ENCODE measurements at places on chromosomes 3 and 15. TPM values are rescaled to one million over a fixed set of nuclear protein-coding genes. Genes with fewer than 3 reads are reported as not detected.

The CCR9 gene
- total RNA-seq: not detected

The FBLN2 gene
- total RNA-seq: 30.5 TPM

The CA12 gene
- total RNA-seq: 141 TPM

The GPR176 gene
- 1.2 TPM for total RNA-seq

The NECTIN3 gene
- 60.7 TPM for total RNA-seq

The C3orf52 gene
- 22.6 TPM for total RNA-seq

The AGBL1 gene
- total RNA-seq: 0.32 TPM

The CRABP1 gene
- total RNA-seq: 6.2 TPM

The RPS17 gene
- 1,089 TPM for total RNA-seq

GRCh38 chr3:5304789-5305683, 117.5 kb downstream of the EDEM1 start:
- peak; percentile 78 for DNase-seq

DNA sequence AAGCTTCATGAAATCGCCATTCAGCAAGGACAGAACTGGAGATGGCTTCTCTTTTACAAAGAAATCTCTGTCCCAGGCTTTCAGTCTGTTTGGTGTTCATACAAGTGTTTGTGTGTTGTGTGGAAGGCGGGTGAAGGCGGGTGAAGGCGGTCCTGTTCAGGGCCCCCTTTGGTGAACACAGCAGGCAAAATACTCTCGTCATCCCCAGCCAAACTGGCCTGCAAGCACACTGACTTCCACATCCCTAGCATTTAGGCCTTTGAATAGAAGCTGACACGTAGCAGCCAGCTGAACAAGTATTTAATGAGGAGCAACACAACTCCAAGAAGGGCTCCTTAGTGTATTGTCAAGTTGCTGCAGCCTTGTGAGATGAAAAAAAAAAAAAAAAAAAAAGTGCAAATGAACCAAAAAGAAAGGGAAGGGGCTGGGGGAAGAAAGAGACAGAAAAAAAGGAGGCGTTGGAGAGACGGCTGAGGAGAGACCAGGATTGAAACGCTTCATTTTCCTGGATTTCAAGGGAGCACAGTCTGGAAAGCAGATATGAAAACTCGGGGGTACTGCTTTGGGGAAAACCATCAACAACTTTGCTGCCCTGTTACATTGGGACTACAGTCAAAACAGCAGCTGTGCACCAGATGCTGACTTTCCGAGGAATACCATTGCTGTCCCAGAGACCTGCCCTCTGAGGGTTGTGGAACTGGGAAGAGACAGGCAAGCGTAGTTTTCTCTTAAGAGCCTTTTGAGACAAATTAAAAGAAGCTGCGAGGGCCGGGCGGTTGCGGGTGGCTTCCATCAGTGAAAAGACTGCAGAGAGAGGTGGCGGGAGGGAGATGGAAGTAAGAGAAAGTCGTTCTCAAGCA, 74.6 kb downstream of the TGFBR2 start:
- DNase-seq: peak; percentile 38

DNA sequence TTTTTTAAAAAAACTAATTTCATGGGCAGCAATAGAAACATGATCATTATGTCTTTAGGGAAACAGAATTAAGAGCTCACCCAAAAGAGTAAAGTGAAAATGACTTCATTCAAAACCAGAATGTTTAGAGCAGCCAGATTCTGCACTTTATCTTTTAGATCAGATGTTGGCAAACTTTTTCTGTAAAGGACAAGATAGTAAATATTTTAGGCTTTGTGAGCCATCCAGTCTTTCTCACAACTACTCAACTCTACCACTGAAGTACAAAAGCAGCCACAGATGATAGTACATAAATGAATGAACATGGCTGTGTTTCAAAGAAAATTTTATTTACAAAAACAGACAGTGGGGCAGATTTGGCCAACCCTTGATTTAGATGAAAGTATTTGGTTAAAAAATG, 84.5 kb downstream of the SETD2 start:
- DNase-seq: no peak

DNA sequence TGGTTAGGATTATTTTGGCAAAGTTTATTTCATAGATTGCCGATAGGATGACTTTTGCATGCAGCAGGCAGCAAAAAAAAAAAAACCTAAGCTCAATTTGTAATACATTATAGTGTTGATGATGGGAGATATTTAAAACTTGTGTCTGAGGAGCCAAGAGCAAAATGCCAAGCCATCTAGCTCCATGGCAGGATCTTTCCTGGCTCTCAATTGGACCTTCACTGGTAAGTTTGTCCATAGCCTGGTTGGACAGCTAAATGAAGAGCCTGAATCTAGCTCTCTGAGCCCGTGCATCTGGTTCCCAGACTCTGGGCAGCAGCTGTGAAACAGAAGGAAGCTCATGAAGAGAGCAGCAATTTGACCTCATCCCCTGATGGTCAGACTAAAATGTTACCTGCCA, 17.5 kb downstream of the STAC start:
- DNase-seq: no peak

- no peak for DNase-seq
Measured at GRCh38 chr3:183790700-183791099, 34.7 kb downstream of the MAP6D1 start.

DNA sequence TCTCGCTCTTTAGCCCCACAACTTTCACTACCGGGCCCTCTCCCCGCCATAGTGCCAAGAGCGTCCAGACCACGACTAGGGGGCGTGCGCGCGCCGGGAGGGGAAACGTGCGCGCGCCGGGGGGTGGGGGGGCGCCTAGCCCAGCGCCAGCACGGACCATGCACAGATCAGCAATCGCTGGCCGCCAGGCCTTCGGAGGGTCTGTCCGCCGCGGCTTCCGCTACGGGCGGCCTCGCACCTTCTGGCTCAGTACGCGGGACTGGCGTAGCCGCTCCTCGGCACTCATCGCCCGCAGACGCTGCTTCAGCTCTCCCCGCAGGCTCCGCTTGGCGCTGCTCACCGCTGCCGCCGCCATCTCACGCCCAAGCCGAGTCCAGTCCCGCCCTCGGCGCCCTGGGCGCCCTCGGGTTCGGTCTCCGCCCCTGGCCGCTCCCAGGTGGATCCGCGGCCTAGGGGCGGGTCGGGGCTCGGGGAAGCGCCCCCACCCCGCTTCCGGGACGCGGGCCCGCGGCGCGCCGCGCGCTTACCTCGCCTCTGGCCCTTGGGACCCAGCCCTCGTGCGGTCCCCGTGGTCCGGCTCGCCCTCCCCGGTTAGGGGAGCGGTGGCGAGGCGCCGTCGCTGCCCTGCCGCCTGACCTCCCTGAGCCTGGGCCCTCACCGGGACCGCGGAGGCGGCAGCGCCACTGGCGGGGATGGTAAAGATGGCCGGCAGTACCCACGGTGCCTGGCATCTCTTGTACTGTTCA, at the start of gene MTHFS:
TSS of gene MTHFS (minus strand) at position 381 of the 746 bp plus-strand sequence. CDS start at position 355, 26 bp downstream.
- peak; percentile 90 for DNase-seq

DNA sequence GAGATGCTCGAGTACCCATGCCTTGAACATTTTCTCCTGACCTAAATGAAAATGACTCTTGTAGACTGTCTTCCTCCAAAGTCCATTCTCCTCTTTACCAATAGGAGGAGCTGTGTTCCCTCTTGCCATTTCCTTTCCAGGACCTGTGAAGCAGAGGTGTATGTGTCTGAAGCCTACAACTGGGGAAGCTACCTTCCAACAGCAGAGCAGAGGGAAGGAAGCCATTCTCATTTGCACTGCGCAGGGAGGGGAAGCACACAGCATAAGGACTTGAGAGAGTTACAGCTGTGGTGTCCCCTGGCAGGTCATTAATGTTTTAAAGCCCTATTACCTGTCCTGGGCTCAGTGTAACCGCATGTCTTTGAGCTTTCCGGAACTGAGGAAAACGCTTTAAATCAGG, 38.7 kb downstream of the HSPBAP1 start:
- DNase-seq: no peak

GRCh38 chr3:89698208-89698830, 590.9 kb downstream of the EPHA3 start:
- no peak for DNase-seq

DNA sequence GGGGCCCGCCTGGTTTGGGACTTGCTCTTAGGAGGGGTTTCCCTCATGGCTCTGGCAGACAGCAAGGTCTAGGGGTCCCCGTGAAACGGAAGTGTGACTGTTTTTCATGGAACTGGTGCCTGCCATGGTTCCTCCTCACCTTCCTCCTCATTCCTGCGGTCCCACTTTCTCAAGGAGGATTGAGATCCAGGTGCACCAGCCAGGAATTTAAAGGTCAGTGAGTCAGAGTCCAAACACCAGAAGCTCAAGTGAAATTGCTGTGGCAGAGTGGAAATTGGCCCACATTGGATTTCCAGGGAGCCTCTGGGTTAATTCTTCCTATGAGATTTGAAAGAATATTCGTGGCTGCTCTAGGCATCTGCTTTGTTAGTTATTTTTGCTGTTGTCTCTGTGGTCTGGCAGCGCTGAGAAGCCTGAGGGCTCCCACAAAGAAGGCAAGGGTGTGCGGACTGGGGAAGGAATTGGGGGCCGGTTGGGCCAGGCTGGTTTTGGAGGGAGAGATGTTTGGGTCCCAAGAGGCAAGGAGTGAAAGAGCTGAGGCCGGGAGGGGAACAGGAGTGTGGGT, 60.4 kb upstream of the TNFAIP8L3 start:
- no peak for DNase-seq

All from mucosa of descending colon (tissue), 3 donors.